ENCODE measurements at places on chromosomes 3 and 15.

DNA sequence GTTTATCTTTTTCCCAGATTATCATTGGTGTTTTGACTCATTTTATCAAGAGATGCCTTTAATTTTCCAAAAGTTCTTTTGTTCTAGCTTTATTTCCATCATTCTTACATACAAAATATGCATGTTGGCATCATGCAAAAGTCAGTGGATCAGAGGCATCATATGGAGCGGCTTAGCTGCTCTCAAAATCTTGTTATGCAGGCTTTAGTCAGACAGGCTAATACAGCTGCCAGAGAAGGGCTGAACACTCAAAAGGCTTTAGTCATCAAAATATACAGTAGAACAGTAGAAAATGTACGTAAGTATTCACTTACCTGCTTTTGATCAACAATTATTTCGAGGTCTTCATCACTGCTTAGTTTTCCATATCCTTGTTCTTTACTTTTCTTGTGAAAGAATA is 65.5 kb downstream of the PEX5L start:
- DNase-seq, result no peak

DNA sequence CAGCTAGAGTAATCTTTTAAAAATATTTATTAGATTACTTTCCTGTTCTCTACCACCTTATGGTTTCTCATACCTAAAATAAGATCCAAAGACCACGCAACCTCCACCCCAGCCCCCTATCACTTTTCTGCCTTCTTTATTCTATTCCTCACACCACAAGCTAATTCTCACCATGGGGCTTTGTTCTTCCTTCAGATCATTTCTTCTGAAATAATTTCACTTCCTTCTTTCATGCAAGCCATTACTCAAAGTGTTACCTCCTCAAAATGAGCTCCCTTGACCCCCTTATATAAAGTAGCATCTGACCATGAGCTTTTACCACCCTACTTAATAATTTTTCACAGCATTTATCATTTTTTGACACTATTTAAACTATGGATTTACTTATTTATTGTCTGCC is 233.2 kb upstream of the TMCO5A start:
- DNase-seq, result no peak

DNA sequence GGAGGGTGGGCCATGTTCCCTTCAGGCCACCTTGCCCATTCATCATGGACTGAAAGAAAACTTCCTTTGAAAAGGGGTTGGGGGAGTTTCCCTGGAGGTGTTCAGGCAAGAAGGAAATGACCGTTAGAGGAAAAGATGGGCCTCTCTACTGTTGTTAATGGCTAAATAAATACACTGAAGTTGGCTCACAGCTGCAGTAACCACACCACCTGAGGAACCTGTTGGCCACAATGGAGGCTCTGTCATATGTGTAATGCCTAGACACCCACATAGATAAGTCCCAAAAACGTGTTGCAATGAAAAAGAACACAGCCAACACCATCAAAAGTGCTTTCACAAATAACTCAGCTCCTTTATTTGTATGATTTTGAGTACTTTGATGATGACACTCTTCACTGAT is 38.2 kb upstream of the FAM3D start:
- no peak for DNase-seq

GRCh38 chr15:78207110-78207458 is 27.3 kb downstream of the ACSBG1 start:
- no peak for DNase-seq

- no peak for DNase-seq
These were observed 52.8 kb upstream of the GRM7 start for GRCh38 chr3:6807967-6808588.

DNA sequence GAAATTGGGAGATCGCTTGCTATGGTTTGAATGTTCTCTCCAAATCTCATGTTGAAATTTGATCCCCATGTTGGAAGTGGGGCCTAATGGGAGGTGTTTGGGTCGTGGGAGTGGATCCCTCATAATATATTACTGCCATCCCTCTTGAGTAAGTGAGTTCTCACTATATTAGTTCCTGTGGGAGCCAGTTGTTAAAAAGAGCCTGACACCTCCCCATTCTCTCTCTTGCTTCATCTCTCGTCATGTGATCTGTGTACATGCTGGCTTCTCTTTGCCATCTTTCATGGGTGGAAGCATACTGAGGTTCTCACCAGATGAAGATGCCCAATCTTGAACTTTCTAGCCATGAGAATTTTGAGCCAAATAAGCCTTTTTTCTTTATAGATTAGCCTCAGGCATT is 43.0 kb upstream of the IL20RB start:
- DNase-seq, result no peak

DNA sequence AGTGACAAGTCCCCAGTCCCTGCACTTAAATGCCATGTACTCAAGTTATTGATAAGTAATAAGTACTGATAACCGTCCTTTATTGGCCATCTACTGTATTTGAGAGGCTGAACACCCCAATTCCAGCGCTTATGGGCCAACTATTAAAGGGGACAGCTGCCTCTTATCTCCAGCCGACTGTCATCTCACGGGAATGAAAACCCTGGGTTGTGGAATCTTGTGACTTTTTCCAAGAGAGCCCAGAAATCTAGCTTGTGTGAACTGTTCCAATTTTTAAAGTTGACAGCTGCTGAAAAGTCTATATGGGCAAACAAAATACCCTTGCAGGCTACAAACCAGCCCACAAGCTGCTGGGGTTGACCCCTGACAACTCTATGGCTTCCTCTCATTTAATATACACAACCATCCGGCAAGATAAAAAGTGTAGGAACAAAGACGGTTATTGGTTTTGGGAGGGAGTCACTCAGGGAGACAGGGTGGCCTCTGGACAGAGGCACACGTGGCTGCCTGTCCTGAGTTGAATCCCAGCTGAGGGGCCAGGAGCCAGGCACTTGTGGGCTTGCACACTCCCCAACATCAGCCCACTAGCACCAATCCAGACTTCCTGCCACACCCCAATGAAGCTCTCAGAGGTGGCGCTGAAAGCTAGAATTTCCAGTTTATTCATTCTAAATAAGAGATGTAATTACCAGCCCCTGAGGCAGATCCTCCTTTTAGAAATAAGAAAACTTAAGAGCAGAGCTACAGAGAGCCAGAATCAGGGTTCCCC is 16.2 kb downstream of the SPSB4 start:
- DNase-seq, result no peak

DNA sequence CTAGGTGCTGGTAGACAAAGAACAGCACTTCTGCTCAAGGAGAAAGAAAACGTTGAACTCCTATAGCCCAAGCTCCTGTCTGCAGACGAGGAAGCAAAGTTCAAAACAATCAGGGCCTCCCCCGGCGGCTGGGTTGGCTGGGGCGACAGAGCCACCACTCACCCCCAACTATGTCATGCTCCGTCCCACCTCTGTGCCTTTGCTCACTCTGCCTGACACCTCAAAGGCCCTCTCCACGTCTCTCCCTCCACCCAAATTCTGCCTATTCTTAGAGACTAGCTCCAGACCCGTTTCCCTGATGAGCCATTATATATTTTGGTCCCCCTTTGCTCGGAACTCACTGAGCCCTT is 304.3 kb downstream of the TLE3 start:
- no peak for DNase-seq

DNA sequence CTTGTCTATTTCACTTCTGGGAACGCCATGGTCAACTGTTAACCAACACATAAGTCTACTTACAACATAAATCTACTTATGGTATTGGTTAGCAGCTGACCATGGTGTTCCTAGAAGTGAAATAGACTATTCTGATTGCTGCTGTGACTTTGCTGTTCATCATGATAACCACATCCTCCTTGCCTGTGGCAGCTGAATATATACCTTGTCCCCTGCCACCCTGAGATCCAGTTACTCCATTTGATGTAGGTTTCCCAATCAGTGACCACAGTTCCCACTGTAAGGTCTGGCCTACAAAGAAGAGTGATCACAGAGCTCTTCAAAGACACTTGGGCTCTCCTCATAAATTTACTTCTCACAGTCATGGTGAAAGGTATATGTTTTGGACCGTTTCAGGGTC is 66.8 kb upstream of the ALDH1A3 start:
- no peak for DNase-seq

DNA sequence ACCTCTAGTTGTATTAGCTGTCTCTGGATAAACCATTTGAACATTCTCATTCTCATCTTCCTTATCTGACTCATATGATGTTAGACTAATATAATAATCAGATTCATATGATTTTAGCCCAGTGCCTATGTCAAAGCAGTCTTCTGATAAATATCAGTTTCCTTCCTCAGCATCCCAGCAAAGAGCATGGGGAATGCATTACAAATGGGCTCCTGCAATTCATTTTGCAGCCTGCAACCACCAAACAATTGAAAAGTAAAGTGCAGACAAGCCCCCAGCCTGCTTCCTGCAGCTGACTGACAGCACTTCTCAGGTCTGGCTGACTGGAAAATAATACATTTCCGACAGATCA is 78.2 kb upstream of the STAC start:
- no peak for DNase-seq

DNA sequence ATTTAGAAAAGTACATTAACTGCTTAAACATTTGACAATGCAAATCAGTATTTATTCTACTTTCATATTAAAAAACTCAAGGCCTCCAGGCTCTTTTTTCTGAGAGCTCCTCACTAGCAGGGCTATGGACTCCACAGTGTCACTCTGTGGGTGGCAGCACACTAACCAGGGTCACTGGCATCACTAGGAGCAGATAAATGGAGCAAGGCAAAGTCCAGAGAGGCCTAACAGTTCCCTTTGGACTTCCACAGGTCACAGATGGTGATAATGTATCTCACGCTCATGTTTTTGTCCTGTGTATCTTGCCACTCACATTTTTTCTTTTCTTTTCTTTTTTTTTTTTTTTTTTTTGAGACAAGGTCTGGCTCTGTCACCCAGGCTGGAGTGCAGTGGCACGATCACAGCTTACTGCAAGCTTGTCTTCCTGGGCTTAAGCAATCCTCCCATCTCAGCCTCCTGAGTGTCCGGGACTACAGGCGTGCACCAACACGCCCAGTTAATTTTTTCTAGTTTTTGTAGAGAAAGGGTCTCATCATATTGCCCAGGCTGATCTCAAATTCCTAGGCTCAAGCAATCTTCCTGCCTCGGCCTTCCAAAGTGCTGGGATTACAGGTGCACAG is 7.8 kb downstream of the SPG21 start:
- no peak for DNase-seq

GRCh38 chr3:115851571-115851970 is 228.3 kb downstream of the GAP43 start:
- no peak for DNase-seq

GRCh38 chr15:96331144-96331944 is 844 bp downstream of the NR2F2 start:
- no peak for DNase-seq

DNA sequence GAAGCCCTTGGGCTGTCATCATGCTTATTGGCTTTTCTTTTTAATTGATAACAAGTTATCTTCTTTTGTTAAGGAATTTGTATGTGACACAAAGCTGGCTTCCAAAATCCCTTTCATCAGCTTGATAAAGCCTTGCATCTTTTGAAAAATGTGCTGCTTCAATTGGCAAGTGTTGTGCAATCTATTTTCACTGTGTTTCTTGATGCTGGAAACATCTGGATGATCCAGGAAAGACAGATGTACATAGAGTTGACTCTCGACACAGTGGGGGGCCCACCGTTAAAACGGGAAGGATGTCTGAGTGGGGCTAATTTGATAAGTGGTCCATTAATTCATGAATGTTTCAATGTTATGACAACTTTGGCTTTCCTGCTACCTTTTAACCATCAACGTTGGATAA is 158.3 kb upstream of the WNT5A start:
- DNase-seq, result no peak

DNA sequence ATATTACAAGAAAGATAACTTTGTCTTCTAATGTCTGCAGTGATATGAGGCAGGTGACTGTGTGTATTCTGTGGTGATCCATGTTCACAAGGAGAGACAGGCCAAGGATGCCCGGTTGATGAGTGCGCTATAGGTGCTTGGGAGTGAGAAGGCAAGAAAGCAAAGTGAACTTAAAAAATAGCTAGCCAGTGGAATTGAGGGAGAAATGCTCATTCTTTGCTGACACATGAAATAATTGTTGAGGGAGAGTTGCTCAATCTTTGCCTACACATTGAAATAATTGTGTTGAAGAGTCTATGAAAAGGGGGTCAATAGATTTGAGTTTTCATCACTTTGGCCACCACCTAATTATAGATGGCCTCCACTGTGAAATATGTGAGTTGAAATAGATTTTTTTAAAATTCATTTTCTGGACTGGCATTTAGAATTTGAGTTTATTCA is 156.3 kb downstream of the LPP start:
- no peak for DNase-seq

GRCh38 chr3:82048711-82049110 is 287.3 kb upstream of the GBE1 start:
- DNase-seq, result no peak

DNA sequence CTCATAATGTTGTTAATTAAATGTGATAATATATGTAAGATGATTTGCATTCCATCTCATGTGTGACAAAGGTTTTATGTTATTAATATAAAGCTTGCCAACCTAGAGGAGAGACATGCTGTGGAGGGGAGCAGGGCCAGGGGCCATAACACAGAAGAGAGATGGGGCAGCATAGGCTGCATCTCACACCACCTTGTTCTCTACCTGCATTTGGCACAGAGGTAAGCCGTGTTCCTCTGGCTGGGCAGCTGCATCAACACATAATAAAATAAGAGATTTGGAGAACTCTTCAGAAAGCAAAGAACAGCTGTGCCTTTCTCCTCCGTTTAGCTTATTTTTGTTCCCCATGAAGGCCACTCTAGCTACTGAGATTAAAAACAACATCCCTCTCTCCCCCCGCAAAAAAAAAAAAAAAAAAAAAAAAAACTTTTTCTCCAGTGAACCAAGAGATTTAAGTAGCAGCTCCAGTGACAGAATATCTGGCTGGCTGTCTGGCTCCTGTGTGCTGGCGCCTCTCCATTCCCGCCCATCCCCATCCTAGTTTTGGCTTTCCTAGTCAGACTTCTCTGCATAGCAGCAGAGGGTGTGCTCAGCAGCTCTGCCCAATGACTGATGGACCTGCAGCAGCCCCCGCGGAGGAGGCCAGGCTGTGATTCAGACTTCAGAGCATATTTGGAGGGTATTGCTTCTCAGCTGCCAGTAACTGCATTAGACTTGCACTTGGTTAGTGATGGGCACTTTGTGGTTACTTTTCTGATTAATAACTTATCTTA is 52.2 kb upstream of the STXBP5L start:
- no peak for DNase-seq

DNA sequence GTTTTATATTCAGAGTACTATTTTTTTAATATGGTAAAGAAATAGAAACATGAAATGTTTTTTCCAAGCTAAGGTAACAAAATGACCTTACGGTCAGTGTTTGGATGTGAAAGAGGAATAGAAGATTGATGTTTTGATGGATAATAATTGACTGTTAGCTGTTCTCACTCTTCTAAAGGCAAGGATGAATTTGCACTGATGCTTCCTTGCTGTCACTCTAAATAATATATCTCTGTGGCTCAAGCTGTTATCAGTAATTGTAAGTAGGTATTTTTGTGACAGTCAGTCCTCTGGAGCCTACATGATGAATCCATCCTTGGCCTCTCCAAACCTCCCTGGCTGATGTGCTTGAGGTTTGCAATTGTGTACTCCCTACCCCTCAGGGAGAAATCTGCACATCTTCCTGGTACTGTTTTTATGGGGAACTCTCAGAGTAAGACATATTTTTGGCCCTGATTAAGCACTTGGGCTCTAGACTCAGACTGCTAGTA is 283.7 kb downstream of the NLGN1 start:
- DNase-seq, result no peak

- DNase-seq, result no peak
These were observed 69.0 kb upstream of the RAD18 start for GRCh38 chr3:9032231-9032777.

- no peak for DNase-seq
These were observed 275.7 kb upstream of the CTNNB1 start for GRCh38 chr3:40923651-40924050.
